RPMI7951 (cell line): ENCODE measurements at places on chromosomes 1 and 21.

- no peak for DNase-seq
Measured at GRCh38 chr1:157086299-157086698, 13.3 kb downstream of the ETV3L start.

- DNase-seq, result no peak
Measured at GRCh38 chr1:3640121-3640837, 9.6 kb downstream of the WRAP73 start.

DNA sequence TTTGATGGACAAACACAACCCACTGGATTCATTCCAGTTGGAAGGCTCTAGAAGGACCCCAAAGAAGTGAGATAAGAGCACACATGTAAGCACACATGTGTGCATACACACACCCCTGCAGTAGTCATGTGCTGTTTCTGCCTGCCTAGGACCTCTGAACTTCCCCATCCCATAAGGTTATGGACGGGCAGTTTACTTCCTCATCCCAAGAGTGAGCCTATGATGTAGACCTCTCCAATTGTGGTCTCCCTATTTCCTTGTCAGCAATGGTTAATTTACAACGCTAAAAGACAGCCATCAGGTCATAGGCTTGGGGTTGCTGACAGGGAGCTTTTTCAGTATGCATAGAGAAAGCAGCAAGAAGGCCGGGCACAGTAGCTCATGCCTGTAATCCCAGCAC, 15.4 kb upstream of the ADAR start:
- DNase-seq, result no peak

DNA sequence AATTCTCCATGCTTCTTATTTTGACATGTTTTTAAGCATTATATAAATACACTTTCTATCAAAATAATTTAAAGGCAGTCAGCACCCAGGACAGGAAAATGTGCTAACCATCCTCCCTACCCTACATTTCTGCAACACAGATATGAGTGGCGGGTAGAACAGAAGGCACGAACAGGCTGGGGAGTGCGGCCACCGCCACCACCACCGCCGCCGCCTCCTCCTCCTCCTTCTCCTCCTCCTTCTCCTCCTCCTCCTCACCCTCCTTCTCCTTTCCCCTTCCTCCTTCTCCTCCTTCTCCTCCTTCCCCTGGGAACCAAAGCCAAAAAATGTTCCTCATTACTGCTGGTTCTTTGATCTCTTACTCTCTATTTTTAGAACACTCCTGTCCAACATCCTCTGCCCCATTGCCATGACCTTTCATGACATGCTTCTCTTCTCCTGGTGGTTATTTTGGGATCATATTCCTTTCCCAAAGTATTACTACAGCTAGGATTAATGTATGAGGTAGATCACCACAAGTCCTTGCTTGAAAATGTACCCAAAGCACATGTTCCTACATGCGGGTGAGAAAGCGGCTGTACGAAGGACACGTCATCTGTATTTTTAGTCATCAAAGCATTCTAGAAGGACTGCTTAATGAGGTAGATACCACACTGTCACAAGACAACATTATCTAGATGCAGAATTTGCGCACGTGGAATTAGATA, 24.5 kb upstream of the CCN1 start:
- peak; percentile 88 for DNase-seq

DNA sequence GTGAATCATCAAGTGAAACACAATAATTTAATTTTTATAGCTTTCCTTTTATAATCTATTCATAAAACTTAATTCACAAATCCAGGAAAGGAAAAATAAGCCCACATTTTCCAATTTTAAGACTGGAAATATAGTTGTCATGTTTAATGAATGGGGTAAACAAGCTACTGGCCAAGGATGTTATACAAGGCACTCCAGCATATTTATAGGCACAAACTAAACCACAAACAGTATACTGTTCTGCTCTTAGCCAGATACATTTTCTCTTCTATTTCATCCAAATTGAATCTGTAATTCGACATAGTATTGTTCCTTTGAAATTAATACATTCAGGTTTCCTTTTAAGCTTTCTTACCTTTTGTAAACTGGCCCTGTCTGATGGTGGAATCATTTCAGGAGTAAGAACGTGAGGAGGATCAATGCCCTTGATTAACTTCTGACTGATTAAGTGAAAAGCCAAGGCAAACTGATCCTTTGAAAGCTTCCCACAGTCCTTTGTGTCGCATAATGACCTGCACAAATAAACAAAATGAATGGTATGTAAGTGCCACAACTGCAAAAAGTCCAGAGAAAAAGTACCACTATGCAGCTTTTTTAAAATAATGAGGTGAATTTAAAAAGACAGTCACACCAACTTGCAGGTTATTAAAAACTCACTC, 74.4 kb downstream of the EPS15 start:
- no peak for DNase-seq

DNA sequence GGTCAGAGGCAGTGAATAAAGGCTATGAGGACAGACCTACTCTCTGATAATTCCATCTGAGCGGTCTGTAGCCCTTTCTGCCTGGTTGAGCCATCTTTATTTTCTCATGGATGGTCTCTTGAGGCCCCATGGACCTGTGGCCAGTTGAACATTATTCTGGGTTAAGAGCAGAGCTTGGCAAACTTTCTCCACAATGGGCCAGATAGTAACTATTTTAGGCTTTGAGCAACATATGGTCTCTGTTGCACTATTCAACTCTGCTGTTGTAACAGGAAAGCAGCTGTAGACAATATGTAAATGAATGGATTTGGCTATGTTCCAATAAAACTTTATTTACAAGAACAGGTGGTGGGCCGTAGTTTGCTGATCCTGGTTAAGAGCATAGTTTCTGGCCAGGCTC, 62.7 kb downstream of the KAZN start:
- DNase-seq, result no peak

DNA sequence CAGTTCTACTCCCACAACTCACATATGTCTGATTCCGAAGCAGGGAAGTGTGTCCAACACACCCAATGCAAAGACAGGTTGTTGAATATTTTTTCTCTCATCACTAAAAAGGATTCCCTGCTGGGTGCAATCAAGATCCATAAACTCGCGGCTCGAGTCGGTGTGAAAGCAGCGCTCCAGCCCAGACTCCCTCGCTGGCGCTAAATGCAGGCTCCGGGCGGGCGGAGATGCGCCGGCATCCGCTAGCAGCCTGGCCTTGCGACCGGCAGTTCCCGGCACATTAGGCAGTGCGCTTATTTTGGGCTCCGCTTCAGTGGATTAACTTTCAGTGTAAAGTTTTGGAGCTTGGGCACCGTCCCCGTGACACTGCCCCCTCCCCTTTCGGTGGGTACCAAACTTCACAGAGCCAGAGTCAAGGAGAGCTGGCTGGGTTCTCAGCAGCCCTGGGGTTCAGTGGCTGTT, 87.7 kb upstream of the POU3F1 start:
- no peak for DNase-seq

DNA sequence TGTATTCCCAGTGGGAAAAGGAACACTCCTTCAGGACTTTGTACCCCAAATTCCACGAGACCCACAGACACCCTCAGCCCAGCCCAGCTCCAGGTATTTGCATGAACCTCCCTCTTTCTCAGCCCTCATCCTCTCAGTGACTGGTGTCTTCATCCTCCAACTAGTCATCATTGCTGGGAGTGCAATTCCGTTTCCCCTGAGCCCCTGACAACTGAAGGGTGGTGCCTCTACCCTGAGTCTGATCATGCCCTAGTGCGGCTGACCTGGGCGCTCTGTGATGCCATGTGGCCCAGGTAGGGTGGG, 3.8 kb upstream of the ZNF692 start:
- DNase-seq, result no peak

DNA sequence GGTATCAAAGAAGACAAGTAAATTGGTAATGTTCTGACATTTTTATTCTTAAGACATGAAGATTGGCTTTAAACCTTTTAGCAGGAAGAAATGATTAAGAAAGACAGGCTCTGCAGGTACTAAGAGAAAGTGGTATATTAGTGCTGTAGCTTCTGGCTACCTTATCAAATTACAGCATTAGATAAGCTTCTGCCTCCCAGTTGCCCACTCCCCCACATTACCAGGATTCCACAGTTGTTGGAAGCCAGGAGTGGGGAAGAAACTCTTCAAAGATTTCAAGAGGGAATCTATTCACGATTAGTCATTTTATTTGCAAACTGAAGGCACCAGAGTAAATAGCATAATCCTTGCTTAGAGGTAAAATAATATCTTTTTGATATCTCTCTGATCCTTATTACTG, 274.9 kb downstream of the LMO4 start:
- DNase-seq, result no peak

- DNase-seq, result peak; percentile 19
Measured at GRCh38 chr1:207362962-207363860, 41.7 kb downstream of the CD55 start.

DNA sequence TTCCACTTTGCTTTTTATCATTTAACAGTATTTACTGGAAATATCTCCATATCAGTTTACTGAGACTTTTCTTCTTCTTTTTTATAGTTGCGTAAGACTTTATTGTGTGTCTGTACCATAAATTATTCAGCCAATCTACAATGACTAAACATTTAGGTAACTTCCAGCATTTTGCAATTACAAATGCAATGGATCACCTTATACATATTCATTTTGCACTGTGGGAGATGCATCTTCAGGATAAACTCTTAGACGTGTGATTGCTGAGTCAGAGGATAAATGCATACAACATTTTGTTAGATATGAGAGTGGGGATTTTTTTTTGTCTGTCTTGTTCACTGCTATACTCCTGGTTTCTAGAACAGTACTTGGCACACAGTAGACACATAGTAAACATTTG, 95.7 kb upstream of the GCLM start:
- DNase-seq, result no peak

- DNase-seq, result peak; percentile 15
Measured at GRCh38 chr1:162561616-162562469, at the start of gene UAP1. TSS of gene UAP1 (plus strand) at chr1:162561722. CDS start at chr1:162566069, 4,347 bp downstream.

GRCh38 chr1:55529017-55529416, 313.9 kb upstream of the USP24 start:
- no peak for DNase-seq

GRCh38 chr1:15848929-15849774, 1.6 kb downstream of the SPEN start:
- DNase-seq, result peak; percentile 81

DNA sequence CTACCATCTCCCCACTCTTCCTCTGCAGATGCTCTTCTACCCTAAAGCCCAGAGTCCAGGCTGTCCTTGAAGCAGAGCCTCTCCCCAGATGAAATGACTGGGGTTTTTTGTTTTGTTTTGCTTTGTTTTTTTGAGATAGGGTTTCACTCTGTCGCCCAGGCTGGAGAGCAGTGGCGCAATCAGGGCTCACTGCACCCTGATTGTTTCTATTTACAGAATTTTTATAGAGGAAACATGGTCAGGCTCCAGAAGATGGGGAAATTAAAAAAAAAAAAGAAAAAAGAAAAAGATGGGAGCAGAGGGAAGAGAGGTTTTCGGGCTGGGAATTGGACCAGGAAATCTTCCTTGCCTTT, 43.7 kb upstream of the ZNF281 start:
- no peak for DNase-seq

DNA sequence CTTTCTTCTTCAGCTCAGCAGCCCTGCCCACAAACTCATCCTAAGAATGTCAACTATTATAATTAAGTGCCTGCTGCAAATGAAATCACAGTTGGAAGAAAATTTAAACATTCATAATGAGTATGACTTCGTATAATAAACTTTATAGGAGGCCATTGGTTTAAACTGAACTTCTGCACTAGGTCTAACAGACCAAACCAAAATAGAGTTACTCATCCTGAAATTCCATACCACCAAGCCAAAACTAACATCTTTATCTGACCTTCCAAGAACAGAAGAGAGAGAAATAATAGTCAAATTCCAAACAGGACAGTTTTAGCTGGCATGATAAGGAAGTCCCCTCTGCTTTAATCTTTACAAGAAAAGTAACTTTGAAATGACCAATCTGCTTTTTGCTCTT, 472.4 kb upstream of the PRMT6 start:
- no peak for DNase-seq

DNA sequence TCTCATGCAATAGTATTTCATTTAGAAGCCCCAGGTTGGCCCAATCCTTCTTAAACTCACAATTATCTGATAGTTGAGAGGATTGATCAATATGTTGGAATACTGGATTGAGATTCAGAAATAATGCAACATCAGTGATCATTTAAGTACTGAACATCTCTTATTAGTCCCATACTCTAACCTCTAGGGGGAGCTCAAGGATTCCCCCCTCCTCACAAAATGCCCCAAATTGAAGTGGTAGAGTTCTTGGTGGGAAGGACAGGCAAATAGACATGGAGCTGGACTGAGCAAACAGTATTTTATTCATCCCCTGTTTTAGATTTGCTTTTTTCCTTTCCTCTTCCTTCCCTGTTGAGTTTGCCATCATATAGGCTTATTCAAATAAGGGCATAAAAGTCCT, 62.8 kb downstream of the NGF start:
- DNase-seq, result no peak

GRCh38 chr1:230806552-230806951, 59.4 kb downstream of the CAPN9 start:
- no peak for DNase-seq

DNA sequence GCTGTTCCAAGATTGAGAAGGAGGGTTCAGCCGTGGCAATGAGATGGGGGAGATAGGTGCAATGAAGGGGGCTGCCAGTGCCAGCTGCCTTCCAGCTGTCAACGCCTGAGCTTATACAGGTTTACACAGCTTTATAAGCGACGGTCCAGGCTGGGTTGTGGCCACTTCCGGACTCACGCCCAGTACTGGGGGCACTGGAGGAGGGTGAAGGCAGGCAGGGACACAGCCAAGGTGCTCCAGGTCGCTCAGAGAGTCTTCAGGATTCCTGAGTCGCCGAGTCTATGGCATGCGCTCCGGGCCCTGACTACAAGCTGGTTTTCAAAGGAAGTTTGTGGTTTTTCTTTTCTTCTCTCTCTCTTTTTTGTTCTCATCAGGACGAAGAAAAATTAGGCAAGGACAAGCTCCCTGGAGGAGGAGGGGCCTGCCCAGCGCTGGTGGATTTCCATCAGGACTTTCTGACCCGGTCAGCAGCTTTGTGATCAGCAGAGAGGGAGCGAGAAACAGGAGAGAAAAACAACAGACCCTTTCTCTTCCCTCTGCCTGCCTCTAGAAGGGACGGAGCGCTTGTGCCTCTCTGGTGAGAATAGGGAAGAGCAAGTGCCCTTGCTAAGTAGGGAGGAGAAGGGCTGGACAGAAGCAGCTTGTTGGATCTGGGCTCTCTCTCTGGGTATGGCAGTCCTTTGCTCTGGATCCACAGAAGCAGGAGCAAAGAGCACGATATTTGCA, at the start of gene MINDY1:
Gene MINDY1 (minus strand): TSS at position 576 of the 726 bp plus-strand sequence. CDS start 4,285 bp downstream, outside the sequence.
- DNase-seq, result peak; percentile 87

- DNase-seq, result no peak
Measured at GRCh38 chr1:243416495-243416894, 160.7 kb downstream of the SDCCAG8 start.

DNA sequence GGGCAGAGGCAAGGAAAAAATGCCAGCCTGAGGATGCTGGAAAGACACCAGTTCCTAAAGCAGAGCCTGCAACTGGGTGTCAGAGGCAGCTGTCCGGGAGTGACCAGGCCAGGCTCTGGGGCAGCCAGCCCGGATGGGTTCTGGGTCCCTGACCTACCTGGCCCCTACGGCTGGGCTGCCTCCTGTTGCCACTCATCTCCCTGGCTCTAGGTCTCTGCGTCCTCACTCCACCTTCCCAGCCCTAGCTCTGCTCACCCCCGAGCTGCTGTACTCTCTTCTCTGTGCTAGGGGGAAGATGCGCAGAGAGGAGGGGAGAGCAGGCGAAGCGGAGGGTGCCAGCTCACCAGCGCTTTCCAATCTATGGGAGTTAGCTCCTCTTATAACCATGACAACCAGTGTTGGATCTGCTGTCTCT, 9.0 kb downstream of the ARHGEF2 start:
- DNase-seq, result no peak
